ENCODE measurements at places on chromosomes 7 and 10.
A peak's percentile ranks its signal among the peaks of the same experiment; 100 is the strongest.

DNA sequence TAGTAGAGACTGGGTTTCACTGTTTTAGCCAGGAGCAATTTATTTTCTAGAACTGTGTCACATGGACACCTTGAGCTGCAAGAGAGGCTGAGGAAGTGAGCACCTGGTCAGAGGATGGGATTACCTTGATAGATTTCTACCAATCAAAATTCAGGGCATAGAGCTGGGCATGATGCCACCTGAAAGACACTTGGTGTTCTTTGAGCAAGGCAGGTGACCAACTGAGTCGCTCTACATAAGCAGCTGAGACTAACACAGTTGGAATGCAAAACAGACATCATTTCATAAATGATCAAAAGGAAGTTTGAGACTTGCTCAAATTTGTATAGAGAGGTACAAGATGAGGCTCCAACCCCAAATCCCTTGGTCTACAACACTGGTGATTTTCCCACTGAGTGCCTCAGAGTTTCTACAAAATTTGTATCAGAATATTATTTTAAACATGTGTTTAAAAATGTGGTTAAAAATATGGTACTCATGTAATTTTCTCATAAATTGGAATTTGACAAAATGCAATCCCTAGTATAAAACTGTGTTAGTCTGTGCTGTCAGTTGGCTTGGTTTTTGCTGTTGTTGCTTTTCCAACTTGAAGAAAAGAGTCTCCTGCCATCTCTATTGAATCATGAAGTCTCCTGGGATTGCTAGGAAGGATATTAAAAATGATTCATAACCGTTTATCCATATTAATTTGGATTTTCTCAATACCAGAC lies 156.4 kb upstream of the MDFIC start:
- no peak for DNase-seq

GRCh38 chr10:62850646-62851045 lies 34.5 kb upstream of the EGR2 start:
- no peak for DNase-seq

DNA sequence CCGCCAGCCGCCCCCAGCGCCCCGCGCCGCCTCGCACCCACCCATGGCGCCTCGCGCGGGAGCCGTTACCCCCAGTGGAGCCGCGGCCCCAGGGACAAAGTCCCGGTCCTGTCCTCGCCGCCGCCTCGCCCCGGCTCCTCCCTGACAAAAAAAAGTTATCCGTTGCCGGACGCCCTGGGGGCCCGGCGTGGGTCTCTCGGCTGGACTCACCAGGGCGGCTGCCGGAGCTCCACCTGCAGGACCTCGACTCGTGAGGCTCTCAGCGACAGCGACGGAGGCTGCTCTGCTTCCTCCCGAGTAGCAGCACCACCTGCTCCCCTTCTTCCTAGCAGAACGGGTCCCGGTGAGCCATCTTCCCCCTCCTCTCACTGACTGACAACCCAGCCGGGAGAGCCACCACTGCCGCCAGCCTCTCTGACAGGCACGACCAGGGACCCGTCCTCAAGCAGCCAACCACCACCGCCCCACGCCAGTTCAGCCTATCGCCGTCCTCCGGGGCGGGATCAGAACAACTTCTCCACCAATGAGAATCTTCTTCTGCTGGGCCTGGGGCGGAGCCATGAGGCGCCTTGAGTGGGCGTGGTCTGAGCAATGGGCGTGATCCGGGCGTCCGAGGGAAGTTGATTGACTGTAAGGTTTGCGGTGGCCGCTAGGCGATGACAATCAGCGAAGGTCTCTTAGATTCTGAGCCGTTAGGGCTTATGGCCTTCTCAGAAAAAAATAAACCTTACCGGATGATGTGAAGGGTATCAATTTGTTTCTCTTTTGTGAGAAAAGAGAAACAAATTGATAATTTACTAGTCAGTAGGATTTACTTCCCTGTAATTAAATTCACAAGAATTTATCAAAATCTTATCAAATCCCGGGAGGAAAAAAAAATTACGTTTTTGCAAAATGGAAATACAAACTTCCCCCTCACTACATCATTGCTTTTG lies at the start of gene HYCC1:
Gene HYCC1 (minus strand): TSS at position 416 of the 935 bp plus-strand sequence. CDS start 23,019 bp downstream, outside the sequence.
- peak; percentile 99 for DNase-seq

GRCh38 chr10:34506786-34507185 lies 308.3 kb downstream of the PARD3 start:
- no peak for DNase-seq

- no peak for DNase-seq
These were observed 43.1 kb upstream of the GPAM start for GRCh38 chr10:112226439-112227248.

GRCh38 chr7:1842321-1843221 lies 172.5 kb downstream of the ELFN1 start:
- no peak for DNase-seq

DNA sequence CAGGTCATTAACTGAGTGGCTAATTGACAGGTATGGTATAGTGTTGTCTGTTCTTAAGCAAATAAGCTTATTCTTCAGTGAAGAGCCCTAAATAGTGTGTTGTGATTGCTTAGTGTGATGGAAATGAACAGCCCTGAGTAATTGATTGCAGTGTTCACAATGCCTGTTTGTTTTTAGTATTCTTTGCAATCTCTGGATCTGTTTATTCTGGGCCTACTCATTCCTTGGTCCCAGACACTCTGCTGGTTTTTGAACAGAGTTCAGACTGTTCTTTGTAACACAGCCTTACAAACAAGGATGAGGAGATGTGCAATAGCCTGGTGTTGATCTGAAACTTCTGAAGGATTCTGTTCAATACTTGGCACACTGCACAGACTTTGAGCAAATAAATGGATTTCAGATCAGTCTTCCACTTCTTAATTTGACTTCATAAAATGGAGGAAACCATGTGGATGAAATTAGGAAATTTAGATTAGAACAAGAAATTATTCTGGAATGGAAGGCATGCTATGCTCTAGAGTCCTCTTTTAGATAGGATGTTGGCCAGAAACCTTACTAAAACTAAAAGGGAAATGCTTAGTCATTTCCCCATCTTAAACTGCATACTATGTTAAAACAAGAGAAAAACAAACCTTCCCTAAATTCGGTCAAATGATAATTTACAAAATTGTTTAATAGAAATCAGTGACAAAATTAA lies 444.2 kb upstream of the SEMA3D start:
- no peak for DNase-seq

DNA sequence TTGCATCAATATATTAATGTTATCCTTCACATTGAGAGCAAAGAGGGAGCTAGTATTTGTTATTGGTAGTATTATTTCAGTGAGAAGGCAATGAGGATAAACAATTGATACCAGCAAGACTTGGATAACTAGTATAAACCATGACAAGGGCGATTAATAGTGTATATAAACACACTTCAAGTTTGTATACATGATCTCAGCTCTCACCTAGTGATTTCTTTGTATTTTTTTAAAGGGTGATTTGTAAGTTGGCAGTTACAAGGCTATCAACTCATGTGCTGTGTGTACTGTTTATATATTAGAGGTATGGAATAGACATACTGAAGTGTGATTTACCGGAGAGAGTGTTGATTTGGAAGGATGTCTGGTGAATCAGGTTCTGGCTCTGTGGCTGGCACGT lies 88.0 kb downstream of the SNX10 start:
- no peak for DNase-seq

GRCh38 chr10:95457319-95457886 lies 103.8 kb downstream of the SORBS1 start:
- no peak for DNase-seq

- DNase-seq: no peak
These were observed 66.3 kb downstream of the CREB5 start for GRCh38 chr7:28478656-28479055.

DNA sequence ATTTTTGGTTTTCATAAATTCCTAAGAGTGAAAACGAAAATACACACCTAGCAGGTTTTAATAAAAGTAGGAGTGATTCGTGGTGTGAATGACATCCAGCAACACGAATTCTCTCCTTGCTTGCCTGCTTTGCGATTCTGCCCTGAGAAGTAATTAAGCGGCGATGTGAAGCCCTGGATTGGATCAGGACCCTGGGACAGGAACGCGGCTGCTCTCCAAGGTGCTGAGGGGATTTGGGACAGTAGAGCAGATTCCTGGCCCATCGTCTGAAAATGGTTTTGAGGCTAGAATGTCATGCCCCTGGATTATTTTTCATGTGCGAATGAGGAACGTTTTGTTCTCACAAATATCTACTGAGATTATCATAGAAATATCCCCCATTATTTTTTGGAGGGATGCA lies 7.8 kb downstream of the NPS start:
- no peak for DNase-seq

DNA sequence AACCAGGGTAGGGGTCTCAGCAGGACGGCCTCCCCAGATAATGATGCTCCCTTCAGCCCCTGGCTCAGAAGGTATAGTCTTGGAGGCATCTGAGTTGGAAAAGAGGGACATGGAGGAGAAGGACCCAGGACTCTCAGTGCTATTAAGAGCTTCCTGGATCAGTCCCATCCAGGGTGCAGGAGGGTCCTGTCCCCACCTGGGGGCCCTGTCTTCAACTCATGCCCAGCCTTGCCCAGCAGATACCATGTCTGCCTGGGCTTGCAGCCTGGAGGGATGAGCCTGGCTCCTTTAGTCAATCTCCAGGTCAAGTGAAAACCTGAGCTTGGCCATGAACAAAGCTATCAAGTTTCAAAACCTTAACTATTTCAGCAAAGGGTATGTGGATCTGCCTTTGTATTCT lies 67.6 kb downstream of the PRTFDC1 start:
- no peak for DNase-seq

DNA sequence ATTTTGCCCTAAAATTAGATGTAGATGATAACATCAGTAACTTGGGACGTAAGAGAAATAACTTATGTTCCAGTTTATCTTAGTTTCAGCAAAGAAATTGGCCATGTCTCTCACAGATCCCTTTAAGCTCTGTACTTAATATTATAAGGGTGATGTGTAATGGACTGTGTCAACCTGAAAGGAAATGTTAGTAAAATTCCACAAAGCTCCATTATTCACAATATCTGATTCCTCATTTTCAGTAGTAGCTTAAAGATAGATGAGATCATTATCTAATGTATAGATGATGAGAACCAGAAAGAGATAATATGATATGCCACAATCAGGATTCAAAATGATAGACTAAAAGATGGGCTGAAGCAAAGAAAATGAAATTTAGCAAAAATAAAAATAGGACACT lies 316.8 kb upstream of the CHRM2 start:
- no peak for DNase-seq

- DNase-seq: no peak
These were observed 826.9 kb downstream of the CNTNAP2 start for GRCh38 chr7:146943483-146943882.

GRCh38 chr7:36961693-36962092 lies 237.4 kb upstream of the AOAH start:
- DNase-seq: no peak
